Central memory CD8-positive, alpha-beta T cell (primary cell): ENCODE measurements at places on chromosomes 11 and 22.

- no peak for DNase-seq
- peaks cover 17% of the 10 kb centered on the region for H3K27me3 ChIP-seq
- H3K4me1 ChIP-seq: peaks cover 12% of the 10 kb centered on the region
- H3K27ac ChIP-seq: no peak overlapping the region
These were observed 2.1 kb upstream of the PLXNB2 start for GRCh38 chr22:50309601-50309991.

DNA sequence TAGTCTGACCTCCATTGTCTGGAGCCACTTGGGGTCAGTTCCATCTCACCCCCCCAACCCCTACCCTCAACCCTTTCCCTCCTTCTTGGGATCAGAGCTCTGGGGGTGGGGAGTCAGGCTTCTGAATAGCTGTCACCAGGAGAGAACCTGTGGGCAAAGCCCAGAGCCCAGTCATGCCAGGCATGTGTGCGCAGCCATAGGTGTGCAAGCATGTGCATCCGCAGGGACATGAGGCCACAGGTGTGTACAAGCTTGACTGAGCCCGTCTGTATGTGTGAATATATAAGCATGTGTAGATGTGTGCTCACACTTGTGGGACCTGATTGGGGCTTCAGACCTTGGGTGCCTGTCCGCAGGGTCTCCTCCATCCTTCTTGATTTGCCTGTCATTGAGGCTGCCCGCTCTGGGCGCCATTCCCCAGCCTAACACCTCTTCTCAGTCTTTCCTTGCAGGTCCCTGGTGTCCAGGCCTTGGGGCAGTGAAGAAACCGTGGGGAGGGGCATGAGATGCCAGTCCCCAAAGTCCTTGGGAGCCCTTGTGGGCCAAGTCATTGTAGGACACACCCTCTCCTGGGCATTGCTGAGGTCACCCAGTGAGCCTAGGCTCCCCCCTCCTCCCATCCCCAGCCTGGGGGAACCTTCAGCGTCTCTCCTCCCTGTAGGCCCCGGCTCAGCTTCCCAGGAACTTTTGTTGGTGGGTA lies 9.0 kb downstream of the ATG16L2 start:
- H3K4me3 ChIP-seq: no peak overlapping the region
- H3K36me3 ChIP-seq: peaks cover 46% of the 10 kb centered on the region
- H3K27ac ChIP-seq: peak overlapping the region; percentile 75
- peaks cover 18% of the 10 kb centered on the region for H3K4me1 ChIP-seq
- no peaks in the 10 kb centered on the region for H3K27me3 ChIP-seq
- DNase-seq: no peak

DNA sequence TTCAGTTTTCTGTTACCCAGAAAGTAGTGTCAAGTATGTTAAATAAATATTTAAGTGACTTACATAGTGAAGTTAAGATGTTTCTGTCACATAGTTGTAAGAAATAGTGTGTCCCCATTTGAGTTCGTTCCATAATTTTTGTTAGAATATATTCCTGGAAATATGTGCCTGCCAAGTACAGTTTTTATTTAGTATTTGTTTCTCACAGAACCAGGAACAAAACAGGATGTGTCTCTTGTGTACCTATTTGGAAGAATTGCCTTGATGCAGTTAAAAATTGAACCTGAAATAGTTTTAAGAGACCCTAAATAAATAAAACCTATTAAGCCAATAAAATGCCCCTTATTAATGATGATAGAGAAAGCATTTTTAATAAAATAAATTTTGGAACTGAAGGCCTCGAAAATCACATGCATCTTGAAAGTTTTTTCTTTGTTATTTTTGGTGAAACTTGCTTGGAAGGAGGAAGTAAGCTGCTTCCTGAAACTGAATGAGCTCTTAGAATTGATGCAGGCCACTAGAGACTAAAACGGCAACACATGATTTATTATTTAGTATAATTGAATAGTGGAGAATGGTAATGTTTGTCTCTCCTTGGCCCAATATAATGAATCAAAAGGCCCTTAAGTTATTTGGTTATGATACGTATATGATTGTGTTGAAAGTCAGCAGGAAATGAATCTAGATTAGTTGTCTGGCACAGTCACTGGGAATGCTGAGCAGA lies 55.9 kb downstream of the SWAP70 start:
- H3K4me1 ChIP-seq: no peaks in the 10 kb centered on the region
- no peaks in the 10 kb centered on the region for H3K36me3 ChIP-seq

DNA sequence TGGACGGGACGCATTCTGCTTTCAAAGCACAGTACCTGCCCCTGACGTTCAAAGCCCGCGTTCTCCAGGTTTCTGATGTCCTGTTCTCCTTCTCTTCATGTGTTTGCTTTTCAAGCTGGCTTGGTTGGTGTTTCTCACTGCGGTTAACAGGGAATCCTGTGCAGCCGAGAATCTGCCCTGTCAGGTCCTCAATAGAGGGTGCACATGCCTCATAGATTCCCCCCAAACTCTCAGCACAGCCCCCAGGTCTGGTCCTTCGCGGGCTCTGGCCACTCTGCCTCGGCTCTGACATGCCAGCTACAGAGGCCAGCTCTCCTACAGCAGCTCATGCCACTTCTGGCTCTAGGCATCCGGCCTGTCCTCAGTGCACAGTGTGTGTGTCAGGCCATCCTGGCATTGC lies 1343.8 kb downstream of the TBC1D22A start:
- no peak for DNase-seq
- no peak overlapping the region for H3K4me3 ChIP-seq
- H3K27me3 ChIP-seq: no peaks in the 10 kb centered on the region
- no peak overlapping the region for H3K27ac ChIP-seq

GRCh38 chr22:24580276-24580675 lies 12.6 kb downstream of the LRRC75B start:
- H3K4me3 ChIP-seq: no peak overlapping the region
- peaks cover 9% of the 10 kb centered on the region for H3K36me3 ChIP-seq
- no peaks in the 10 kb centered on the region for H3K27me3 ChIP-seq
- H3K4me1 ChIP-seq: peaks cover 5% of the 10 kb centered on the region
- DNase-seq: no peak

- peaks cover 10% of the 10 kb centered on the region for H3K27me3 ChIP-seq
- H3K27ac ChIP-seq: no peak overlapping the region
- H3K4me1 ChIP-seq: no peaks in the 10 kb centered on the region
- H3K4me3 ChIP-seq: no peak overlapping the region
These were observed 6.9 kb downstream of the NCF4 start for GRCh38 chr22:36867695-36868094.

GRCh38 chr11:72238040-72238450 lies 5.9 kb downstream of the PHOX2A start:
- H3K27ac ChIP-seq: no peak overlapping the region
- H3K4me1 ChIP-seq: peaks cover 25% of the 10 kb centered on the region
- H3K27me3 ChIP-seq: peaks cover 40% of the 10 kb centered on the region
- peaks cover 11% of the 10 kb centered on the region for H3K36me3 ChIP-seq
- no peak overlapping the region for H3K4me3 ChIP-seq

DNA sequence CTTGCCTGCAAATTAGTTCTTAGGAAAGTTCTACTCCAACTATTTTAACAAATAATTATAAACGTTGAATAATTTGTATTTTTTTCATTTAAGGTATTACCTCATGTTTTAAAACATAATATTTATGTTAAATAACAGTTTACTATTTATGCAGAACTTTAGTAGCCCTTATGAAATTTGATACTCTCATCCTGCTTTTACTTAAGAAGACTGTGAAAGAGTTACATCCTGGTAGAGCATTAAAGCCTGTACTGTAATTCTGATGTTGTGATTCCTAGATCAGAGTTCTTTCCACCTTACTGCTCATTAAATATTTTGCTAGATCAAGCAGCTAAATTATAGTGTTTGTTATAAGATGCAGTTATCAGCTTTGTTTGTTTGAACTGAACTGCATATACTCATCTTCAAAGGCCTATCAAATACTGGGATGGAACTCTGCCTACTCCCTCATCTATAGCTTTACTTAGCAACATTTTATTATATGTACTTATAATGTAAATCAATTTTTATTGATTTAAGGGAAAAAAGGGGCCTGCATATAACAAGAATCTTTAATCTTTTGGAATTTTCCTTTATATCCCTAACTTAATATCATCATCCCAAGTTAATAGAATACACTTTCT lies 304.2 kb downstream of the DYNC2H1 start:
- H3K27ac ChIP-seq: no peak overlapping the region
- DNase-seq: no peak
- H3K4me3 ChIP-seq: no peak overlapping the region
- peaks cover 1% of the 10 kb centered on the region for H3K36me3 ChIP-seq
- H3K27me3 ChIP-seq: no peaks in the 10 kb centered on the region
- no peaks in the 10 kb centered on the region for H3K4me1 ChIP-seq

- H3K4me3 ChIP-seq: no peak overlapping the region
- peaks cover 2% of the 10 kb centered on the region for H3K36me3 ChIP-seq
- peaks cover 15% of the 10 kb centered on the region for H3K27me3 ChIP-seq
- H3K4me1 ChIP-seq: peaks cover 10% of the 10 kb centered on the region
- H3K27ac ChIP-seq: no peak overlapping the region
- no peak for DNase-seq
These were observed 7.1 kb downstream of the KCNQ1 start for GRCh38 chr11:2451916-2452315.

DNA sequence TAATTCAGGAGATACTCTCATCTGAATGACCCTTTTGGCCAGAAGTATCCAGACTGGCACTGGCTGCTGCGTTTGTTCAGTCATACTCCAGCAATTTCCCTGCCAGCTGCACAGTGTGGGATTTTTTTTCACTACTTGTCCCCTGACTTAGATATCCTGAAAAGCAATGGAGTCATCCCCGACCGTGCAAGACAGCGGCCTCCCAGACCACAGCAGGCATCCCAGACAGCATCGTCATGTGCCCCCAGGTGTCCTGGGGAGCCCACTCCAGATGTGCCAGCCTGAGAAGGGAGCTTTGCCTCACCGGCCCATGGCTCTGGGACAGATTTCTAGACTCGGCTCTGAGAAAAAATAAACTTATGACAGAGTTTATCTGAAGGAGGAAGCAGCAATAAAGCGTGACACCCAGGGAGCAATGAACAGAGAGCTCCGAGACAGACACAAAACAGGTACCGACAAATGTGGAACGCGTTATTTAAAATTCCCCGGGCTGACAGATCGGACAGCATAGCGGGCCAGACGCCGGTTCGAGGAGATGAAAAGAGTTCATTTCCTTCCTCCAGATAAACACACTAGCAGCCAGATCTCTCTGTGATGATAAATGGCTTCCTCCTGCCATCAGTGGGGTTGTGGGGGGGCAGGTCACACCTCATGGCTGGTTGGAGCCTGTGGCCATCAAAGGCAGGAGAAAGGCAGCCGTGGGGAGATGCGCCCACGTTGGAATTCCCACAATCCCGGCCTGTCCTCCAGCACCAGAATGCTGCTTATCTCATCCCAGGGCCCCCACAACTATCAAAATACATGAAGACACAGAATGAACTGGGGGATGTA lies 106.4 kb upstream of the FGF3 start:
- DNase-seq: no peak
- peaks cover 1% of the 10 kb centered on the region for H3K36me3 ChIP-seq
- no peak overlapping the region for H3K4me3 ChIP-seq
- H3K4me1 ChIP-seq: no peaks in the 10 kb centered on the region

DNA sequence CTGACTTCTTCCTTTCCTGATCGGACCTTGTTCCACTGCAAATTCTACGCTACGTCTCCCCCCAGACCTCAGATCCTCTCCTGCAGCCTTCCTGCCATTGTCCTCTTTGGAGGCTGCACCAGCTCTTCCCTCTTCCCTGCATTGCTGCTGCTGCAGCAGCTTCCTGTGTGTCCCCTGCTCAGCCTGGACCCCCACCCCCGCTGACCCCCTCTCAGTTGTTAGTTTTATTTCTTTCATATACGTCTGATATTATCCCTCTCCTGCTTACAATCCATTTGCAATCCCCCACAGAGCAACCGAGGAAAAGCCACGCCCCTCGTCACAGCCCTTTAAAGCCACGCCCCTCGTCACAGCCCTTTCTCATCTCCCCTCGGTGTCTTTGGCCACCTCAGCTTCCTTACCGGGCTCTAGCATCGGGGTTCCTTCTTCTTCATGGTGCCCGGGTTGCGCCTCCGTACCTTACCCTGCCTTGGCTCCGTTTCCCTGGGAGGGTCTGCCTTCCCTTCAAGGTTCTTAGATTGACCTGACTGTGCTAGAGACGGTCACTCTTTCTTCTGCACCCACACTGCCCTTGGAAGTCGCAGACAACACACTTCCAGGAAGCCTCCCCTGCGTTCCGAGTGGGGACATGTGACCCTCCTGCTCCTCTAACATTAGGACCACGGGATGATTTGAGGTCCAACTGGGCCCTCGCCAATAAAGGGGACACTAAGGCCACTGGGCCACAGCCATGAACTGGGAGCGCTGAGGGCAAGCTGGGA lies 4.8 kb downstream of the MRGPRG start:
- H3K27me3 ChIP-seq: peaks cover 42% of the 10 kb centered on the region
- no peak overlapping the region for H3K27ac ChIP-seq
- H3K36me3 ChIP-seq: peaks cover 2% of the 10 kb centered on the region
- no peak overlapping the region for H3K4me3 ChIP-seq
- H3K4me1 ChIP-seq: peaks cover 6% of the 10 kb centered on the region
- DNase-seq: no peak

DNA sequence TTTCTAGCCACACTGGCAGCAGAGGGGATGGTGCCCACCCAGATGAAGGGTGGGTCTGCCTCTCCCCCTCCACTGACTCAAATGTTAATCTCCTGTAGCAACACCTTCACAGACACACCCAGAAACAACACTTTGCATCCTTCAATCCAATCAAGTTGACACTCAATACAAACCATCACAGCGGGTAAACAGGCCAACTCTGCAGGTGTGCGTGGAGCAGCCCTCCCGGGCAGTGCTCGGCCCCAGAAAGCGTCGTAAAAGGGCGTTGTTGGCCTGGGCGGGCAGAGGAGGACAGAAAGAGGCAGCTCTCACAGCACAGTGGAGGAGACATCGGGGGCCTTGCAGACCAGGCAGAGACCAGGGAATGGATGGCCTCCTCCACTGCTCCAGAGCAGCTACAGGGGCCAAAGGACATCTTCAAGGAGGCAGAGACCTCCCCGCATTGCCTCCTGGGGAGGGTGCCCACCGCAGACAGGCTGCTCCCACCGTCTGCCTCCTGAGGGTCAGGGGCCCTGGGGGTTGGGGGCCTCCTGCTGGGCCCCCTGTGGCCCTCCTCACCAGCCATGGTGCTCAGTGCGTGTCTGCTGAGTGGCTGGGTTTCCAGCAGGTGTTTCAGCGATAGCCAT lies 56.1 kb upstream of the FADD start:
- no peaks in the 10 kb centered on the region for H3K4me1 ChIP-seq
- no peak overlapping the region for H3K27ac ChIP-seq
- DNase-seq: no peak
- no peak overlapping the region for H3K4me3 ChIP-seq
- no peaks in the 10 kb centered on the region for H3K36me3 ChIP-seq

GRCh38 chr11:30511408-30511807 lies 74.7 kb downstream of the MPPED2 start:
- no peak overlapping the region for H3K4me3 ChIP-seq
- no peak overlapping the region for H3K27ac ChIP-seq
- no peaks in the 10 kb centered on the region for H3K36me3 ChIP-seq
- no peaks in the 10 kb centered on the region for H3K27me3 ChIP-seq

DNA sequence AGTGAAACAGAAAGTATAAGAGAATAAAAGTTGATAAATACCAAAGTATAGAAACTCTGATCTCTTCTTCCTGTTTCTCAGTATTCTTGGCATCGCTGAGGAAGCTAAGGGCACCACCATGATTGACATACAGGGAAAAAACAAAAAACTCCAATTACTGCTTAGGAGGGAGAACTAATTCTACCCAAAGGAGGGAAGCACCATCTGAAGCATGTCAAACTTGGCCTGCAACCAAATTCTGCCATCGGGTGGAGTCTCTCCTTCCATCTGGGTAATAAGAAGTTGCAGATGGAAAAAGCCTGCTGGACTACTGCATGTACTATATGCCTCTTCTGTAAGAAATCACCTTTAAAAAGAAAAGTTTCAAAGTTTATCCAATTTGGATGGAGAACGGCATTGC lies 30.5 kb upstream of the PPP2R1B start:
- H3K36me3 ChIP-seq: peaks cover 5% of the 10 kb centered on the region
- H3K4me1 ChIP-seq: no peaks in the 10 kb centered on the region
